Naive thymus-derived CD8-positive, alpha-beta T cell (primary cell): ENCODE measurements at places on chromosomes 1 and 21. TPM values are rescaled to one million over a fixed set of nuclear protein-coding genes. Genes with fewer than 3 reads are reported as not detected.

Gene HSD17B7
- total RNA-seq = 33.5 TPM

Gene FCER1G
- 27.7 TPM for total RNA-seq

Gene KRTAP21-2
- not detected for total RNA-seq

Gene AIRE
- total RNA-seq = not detected

Gene SHE
- total RNA-seq = not detected

Gene CFAP74
- not detected for total RNA-seq

Gene SEC16B
- total RNA-seq = not detected

Gene PHC2
- total RNA-seq = 36.3 TPM

Gene SPRR1A
- not detected for total RNA-seq

Gene ANGPTL3
- not detected for total RNA-seq

Gene CYP4X1
- total RNA-seq = not detected

Gene OR2T29
- total RNA-seq = not detected

Gene AGPAT3
- 59.0 TPM for total RNA-seq

Gene CCDC185
- not detected for total RNA-seq

Gene CYP4Z1
- not detected for total RNA-seq
